ENCODE measurements at places on chromosomes 4 and X.
A peak's percentile ranks its signal among the peaks of the same experiment; 100 is the strongest.

DNA sequence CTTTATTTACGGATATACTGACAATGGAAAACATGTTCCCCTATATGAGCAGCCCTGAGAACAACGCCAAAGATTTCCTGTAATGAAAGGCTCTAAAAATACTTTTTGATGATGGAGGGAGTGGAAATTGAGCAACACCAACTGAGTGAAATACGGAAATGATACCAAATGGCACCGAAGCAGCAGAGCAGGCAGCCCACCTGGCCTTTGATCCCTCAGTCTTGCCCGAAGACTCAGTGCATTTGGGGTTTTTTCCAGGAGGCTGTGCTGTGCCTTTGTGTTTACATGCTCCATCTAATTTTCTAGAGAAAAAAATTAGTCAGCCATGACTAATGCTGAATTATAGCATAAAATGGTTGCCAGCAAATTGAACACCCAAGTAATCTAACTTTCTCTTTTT is 169.9 kb upstream of the RBPJ start:
- DNase-seq: peak; percentile 53

DNA sequence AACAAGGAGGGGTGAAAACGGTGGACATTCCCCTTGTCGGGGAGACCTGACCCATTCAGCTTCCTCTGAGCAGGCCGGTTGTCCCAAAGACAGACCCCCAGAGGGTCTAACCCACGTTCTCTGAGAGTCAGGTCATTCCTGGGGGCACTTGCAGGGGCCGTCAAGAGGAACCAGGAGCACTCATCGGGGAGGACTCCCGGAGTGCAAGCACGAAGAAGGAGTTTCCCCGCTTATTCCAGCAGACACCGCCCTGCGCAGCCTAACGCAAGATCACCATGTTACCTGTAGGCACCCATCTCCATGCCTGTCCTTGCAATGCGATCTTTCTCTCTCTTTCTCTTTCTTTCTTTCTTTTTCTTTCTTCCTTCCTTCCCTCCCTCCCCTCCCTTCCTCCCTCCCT is 154.2 kb downstream of the SHOX start:
- no peak for DNase-seq

GRCh38 chrX:6821730-6822129 is 286.8 kb upstream of the VCX3A start:
- no peak for DNase-seq

GRCh38 chrX:15758140-15758539 is 20.1 kb downstream of the CA5B start:
- DNase-seq: no peak

DNA sequence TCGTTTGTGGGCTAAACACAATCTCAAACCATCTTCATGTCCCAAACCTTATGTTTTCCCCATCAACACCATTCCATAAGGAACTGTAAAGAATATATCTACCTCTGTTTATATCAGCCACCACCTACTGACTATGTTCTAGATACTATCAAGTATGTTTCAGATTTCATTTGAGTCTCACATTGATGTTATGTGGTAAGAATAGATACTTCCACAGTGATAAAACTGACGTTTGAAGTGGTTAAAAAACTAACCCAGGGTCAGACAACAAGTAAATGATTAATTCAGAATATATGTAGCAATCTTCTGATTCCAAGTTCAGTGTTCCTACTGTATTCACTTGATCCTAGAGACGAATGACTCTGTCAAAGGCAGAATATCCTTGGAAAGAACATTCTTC is 156.8 kb upstream of the RASGEF1B start:
- DNase-seq: no peak

GRCh38 chrX:37906357-37906756 is 59.0 kb upstream of the DYNLT3 start:
- DNase-seq: no peak

DNA sequence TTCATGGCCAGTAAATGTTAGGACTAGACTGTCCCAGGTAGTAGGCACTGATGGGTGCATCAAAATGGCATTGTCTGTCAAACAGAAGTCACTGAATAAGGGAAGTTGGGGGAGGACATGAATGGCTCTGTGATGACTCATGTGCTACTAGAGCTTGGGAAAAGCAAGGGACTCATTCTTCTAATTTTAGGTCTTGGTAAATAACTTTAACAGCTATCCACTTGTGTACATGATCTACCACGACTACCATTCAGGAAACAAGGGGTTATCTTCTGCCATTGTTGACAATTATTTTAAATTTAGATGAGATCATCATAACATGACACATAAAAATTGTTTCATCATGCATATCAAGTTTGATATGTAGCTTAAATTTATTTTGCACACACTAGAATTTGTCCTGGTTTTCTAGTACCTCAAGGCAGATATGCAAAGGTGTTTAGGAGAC is 6.3 kb downstream of the AREG start:
- no peak for DNase-seq

- DNase-seq: no peak
These were observed 50.2 kb upstream of the TADA2B start for GRCh38 chr4:6992728-6993677.

DNA sequence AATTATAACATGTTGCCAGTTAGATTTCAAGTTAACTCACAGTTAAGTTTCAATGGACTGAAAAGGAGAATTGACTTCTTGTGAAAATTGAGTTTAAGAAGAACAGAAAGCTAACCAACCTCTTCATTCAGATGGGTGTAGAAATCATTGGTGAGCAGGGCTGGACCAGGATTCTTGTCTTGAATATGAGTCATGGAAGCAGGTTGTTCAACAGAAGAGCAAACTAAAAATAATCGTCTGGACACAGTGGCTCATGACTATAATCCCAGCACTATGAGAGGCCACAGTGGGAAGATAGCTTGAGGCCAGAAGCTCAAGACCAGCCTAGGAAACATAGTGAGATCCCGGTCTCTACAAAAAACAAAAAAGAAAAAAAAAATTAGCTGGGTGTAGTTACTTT is 98.2 kb downstream of the ARSJ start:
- no peak for DNase-seq

DNA sequence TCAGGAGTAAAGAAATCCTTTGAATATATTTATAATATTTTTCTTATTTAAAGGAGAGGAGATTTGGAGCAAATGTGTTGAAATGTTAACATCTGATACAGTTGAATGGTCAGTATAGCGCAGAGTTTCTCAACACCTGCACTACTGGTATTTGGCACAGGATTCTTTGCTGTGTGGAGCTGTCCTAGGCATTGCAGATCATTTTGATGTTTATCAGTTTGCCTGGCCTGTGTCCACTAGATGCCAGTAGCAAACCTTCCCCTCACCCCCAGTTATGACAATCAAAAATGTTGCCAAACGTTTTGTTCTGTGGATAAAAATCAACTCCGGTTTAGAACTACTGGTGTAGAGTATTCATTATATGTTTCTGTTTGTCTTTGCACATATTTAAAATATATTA is 765.3 kb upstream of the SLIT2 start:
- DNase-seq: no peak

DNA sequence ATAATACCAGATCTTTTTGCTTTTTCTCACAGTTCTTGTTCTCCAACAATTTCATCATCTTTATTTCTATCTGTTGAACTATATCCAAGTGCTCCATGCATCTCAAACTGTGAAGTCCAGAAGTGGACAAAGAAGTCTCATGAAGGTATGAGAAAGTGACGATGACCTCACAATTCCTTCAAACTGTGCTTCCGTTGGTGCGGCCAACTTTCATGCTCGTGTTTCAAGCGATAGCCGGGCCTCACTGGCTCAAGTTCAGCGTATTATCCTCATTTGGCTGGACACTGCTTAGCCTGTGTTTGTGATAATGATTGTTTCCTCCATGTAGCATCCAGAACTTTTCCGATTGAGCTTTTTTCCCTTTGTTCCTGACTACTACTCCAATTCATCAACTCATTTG is 143.1 kb downstream of the PALLD start:
- DNase-seq: no peak

DNA sequence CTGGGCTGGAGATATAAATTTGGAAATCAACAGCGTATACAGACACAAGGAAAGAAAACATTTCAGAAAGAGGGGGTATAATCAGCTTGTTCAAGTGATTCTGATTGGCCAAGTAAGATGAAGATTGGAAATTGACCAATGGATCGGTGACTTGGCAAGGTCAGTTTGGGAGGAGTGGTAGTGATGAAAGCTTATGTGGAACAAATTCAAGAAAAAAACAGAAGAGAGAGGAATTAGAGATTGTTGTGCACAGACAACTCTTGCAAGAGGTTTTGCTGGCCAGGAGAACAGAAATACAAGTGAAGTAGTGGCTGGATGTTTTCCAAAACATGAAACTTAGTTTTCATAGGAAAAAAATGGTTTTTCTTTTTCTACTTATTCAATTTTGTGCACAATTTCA is 16.3 kb downstream of the CD38 start:
- no peak for DNase-seq

- DNase-seq: no peak
These were observed 19.0 kb upstream of the NHS start for GRCh38 chrX:17355976-17356375.

- DNase-seq: no peak
These were observed 25.8 kb downstream of the ZNF630 start for GRCh38 chrX:48045410-48046311.

DNA sequence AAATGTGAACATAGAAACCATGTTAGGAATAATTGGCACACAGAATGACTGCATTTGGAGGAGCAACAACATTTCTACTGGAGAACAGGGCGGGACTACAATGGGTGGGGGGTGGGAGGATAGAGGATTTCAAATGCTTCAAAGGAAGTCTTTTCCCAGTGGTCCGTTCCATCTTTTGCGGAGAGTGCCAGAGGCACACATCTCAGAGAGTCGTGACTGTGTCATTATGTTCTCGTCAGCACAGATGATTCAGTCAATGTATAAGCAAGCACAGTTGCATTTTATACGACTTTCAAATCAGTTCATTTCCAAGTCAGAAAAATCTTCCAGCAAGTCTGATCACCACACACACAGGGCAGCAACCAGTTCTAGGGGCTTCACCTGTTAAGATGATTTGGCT is 22.7 kb upstream of the GPR50 start:
- no peak for DNase-seq

- DNase-seq: peak; percentile 47
These were observed 29.8 kb upstream of the RELL1 start for GRCh38 chr4:37715889-37716402.

GRCh38 chrX:24148535-24149350 is 786 bp upstream of the ZFX start:
- DNase-seq: no peak

GRCh38 chrX:137563681-137564651 is 2.0 kb upstream of the ZIC3 start:
- no peak for DNase-seq

DNA sequence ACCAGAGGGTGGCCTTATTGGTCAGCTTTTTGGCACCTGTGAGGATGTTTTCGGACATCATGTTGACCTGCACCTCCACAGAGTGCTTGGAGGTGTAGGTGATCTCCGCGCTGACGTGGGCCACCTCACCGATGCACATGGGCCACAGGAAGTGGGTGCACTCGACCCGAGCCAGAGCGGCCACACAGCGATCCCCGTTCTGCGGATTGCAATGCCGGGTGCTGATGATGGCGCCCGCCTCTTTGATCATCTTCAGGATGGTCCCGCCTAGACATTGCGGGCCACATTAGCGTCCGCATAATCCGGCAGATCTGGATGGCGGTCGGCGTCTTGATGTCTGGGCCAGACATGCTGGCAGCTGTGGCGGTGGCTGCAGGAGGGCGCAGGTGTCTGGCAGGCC is 12.9 kb upstream of the N4BP2 start:
- no peak for DNase-seq

- DNase-seq: no peak
These were observed 734 bp upstream of the SH3TC1 start for GRCh38 chr4:8198206-8198905.

GRCh38 chrX:31580726-31581125 is 508.9 kb upstream of the FTHL17 start:
- DNase-seq: no peak

GRCh38 chrX:12770440-12770839 is 20.8 kb upstream of the PRPS2 start:
- no peak for DNase-seq

DNA sequence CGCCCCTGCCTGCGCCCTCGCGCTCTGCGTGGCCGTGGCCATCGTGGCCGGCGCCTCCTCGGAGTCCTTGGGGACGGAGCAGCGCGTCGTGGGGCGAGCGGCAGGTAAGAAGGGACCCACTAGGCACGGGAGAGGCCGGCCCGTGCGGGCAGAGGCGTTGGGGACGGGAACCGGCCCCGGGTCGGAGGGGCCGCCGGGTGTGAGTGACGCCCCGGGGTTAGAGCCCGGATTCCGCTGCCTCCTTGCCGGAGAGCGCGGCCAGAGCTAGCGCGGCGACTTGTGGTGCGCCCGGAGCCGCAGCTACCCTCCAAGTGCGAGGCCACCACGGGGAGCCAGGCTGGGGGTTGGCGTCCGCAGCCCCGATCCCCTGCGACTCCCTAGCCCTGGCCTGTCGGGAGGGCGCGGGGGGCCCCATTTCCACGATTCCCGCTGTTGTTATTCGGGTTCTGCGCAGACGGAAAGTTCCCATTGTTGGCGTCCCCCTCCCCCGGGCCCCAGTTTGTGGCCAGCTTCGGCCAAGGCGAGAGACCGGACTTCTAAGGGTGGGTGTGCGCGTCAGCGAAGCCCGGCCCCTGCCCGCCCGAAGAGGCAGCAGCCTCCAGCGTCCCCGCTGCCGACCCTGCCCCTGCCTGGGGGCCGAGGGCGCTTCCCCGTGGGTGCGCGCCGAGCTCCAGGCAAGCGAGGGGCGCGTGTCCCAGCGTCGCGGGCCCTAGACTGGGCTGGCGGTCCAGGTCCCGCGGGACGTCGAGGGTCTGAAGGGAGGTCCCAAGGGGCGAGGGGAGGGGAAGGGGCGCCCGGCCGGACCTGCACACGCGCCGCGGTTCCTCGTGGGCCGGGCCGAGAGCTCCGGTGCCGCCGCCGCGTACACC is 1.1 kb downstream of the FGFR3 start:
- no peak for DNase-seq

DNA sequence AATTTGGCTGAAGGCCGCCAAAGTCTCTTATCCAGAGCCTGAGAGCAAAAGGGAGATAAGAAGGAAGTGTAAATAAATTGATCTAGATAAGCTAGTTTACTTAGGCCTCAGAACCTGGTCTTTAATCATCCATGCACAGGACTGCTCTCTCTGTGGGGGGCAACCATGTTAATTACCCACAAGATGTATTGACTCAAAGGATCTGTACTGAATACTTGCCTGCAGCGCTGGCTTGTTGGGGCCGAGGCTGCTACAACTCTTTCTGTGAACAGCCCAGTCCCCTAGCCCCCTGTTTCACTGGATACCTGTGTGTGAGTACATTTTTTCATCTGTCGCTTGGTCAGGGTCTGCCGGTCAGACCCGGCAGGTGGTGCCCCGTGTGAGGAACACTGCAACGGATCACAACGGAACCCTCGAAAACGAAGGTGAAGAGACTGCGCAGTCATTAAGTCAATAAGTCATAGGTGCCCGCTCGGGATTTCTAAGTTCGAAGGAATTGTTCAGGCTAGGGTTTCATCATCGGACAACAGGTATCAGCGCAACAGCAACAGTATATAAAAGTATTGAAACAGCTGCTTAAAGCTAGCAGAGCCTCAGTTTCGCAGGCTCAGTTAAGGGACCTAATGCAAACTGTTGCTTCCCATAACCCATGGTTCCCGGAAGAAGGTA is 8.3 kb downstream of the MAGEA11 start:
- no peak for DNase-seq

- no peak for DNase-seq
These were observed 30.4 kb downstream of the ARHGEF6 start for GRCh38 chrX:136750364-136750763.

GRCh38 chr4:94490437-94490836 is 38.7 kb downstream of the PDLIM5 start:
- no peak for DNase-seq

GRCh38 chrX:12471061-12471460 is 320.2 kb upstream of the PRPS2 start:
- no peak for DNase-seq

GRCh38 chrX:117610049-117610448 is 506.6 kb downstream of the KLHL13 start:
- no peak for DNase-seq

Measured in activated T-cell treated with anti-CD3 and anti-CD28 coated beads, Interleukin-2, amount 50 U/mL, for 48 hours (primary cell).